Chondrocyte (in vitro differentiated cells): ENCODE measurements at places on chromosomes 7 and 10. TPM values are rescaled to one million over a fixed set of nuclear protein-coding genes. Genes with fewer than 3 reads are reported as not detected.

The OR2A1 gene
- not detected in 3 replicates for total RNA-seq

GRCh38 chr7:85781606-85782005, 594.8 kb upstream of the SEMA3D start:
- H3K27me3 ChIP-seq, result no peaks in the 10 kb centered on the region
- peaks cover 2% of the 10 kb centered on the region for H3K36me3 ChIP-seq
- no peaks in the 10 kb centered on the region for H3K4me1 ChIP-seq
- DNase-seq, result no peak
- H3K27ac ChIP-seq, result no peak overlapping the region

- no peaks in the 10 kb centered on the region for H3K4me1 ChIP-seq
- H3K4me3 ChIP-seq, result no peak overlapping the region
- DNase-seq, result no peak
Measured at GRCh38 chr10:71804077-71804476, 30.8 kb upstream of the VSIR start.

- no peaks in the 10 kb centered on the region for H3K36me3 ChIP-seq
- no peaks in the 10 kb centered on the region for H3K27me3 ChIP-seq
- no peak for DNase-seq
- H3K4me3 ChIP-seq, result no peak overlapping the region
- peaks cover 19% of the 10 kb centered on the region for H3K4me1 ChIP-seq
Measured at GRCh38 chr10:17256051-17256450, 28.0 kb downstream of the VIM start.

The MBL2 gene
- not detected in 3 replicates for total RNA-seq

DNA sequence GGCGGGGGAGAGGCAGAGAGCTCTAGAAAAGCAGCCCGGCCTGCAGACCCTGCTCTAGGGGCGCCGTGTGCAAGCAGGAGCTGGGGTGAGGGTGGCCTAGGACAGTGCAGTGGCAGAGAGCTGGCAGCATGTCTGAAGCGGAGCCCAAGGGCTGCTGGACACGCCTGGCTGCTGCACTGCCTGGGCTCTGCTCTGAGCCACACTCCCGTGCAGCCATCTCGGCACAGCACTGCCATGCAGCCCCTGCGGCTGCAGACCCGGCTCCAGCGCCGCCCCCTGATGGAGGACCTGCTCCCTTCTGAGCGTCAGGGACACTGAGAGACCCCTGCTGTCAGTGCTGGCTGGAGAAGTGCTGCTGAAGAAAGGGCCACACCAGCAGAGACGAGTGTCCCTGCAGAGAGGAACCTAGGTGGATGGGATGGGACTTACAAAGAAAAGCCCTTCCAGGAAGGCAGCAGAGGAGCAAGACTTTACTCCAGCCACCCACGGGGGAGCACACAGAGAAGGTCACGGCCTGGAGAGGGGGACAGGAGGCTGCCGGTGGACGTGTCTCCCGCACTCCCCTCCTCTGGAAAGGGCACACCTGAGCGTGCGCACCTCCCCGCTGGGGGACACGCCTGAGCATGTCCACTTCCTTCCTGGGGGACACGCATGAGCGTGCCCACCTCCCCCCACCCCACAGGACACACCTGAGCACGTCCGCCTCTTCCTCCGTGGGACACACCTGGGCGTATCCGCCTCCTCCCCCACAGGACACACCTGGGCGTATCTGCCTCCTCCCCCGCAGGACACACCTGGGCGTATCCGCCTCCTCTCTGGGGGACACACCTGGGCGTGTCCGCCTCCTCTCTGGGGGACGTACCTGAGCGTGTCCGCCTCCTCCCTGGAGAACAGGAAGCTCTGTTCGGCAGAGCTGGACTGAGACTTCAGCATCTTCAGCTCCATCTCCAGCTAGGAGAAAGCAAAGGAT, 252.9 kb downstream of the MAD1L1 start:
- no peak overlapping the region for H3K4me3 ChIP-seq
- DNase-seq, result peak; percentile 88
- no peaks in the 10 kb centered on the region for H3K4me1 ChIP-seq
- H3K27ac ChIP-seq, result no peak overlapping the region
- no peaks in the 10 kb centered on the region for H3K27me3 ChIP-seq

DNA sequence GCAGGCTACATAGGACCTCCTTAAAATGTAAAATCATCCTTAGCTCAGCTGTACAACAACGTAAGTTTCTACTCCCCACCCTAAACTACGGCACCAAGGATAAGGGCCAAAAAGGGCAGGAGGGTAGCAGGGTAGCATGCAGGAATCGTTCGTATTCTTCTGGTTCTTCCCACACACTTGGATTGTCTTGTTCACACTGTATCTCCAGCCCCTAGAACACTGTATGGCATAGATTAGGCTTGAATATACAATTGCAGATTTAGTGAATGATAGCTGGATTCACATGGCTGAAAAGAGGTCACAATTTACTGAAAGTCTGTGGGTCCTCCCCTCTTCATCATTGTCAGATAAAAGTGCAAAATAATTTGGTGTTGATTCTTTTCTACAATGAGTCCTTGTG, 28.2 kb upstream of the PRKAR2B start:
- H3K36me3 ChIP-seq, result no peaks in the 10 kb centered on the region
- H3K4me1 ChIP-seq, result no peaks in the 10 kb centered on the region
- no peak overlapping the region for H3K27ac ChIP-seq
- DNase-seq, result no peak

The VIPR2 gene
- total RNA-seq, result 0.07 TPM in 1 of 3 replicates, not detected in the others

The RBM48 gene
- 8.2 to 12.5 TPM (median 9.9 TPM) in 3 replicates for total RNA-seq

DNA sequence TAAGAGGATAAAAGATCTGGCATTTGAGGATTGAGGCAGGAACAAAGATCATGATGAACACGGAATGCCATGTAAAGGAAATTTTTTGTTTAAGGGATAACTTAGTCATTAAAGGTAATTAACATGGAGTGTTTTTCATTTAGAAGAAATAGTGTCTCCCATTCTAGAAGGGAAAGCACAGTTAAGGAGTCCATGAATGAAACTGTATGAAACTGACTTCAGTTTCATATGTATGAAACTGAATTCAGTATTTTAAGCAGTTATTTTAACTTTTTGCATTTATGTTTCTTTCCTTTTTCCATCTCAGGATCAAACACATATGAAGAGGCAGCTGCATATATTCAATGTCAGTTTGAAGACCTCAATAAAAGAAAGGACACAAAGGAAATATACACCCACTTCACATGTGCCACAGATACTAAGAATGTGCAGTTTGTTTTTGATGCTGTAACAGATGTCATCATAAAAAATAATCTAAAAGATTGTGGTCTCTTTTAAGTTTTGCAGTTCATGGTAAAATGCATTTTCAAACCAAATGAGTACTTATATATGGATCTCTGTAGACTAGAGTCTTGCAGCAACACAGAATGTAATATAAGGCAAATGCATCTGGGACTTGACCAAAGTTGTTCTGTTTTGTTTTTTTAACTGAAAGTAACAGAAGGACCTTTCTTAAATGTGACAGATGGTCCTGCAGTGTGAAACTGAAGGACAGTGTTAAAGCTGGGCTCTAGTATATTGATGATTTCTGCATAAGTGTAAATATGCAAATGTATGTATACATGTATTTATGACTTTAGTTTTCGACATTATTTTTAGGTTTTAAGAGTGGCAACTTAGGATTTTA, 82.6 kb downstream of the GNAI1 start:
- H3K27me3 ChIP-seq, result no peaks in the 10 kb centered on the region
- H3K36me3 ChIP-seq, result peaks cover 12% of the 10 kb centered on the region
- H3K27ac ChIP-seq, result no peak overlapping the region
- H3K4me1 ChIP-seq, result peaks cover 4% of the 10 kb centered on the region

GRCh38 chr10:3714531-3714930, 70.5 kb downstream of the KLF6 start:
- no peaks in the 10 kb centered on the region for H3K27me3 ChIP-seq
- peak overlapping the region; percentile 6 for H3K4me3 ChIP-seq
- H3K36me3 ChIP-seq, result peaks cover 6% of the 10 kb centered on the region

The IMPDH1 gene
- total RNA-seq, result 76.4 to 99.8 TPM (median 96.9 TPM) in 3 replicates

- peaks cover 10% of the 10 kb centered on the region for H3K4me1 ChIP-seq
- H3K27me3 ChIP-seq, result no peaks in the 10 kb centered on the region
- no peaks in the 10 kb centered on the region for H3K36me3 ChIP-seq
- no peak for DNase-seq
- no peak overlapping the region for H3K27ac ChIP-seq
Measured at GRCh38 chr10:51159841-51160240, 85.6 kb downstream of the PRKG1 start.
